ENCODE measurements at places on chromosomes 16 and 17. TPM values are rescaled to one million over a fixed set of nuclear protein-coding genes. Genes with fewer than 3 reads are reported as not detected.

The MAF gene
- 23.0 TPM for total RNA-seq

The RAB26 gene
- total RNA-seq = 0.97 TPM

The TNFSF13 gene
- 1.5 TPM for total RNA-seq

The CSF3 gene
- 1.2 TPM for total RNA-seq
